ENCODE measurements at places on chromosomes 11 and 22.

GRCh38 chr22:44386386-44387035 is 73.8 kb upstream of the SHISAL1 start:
- DNase-seq = no peak

GRCh38 chr22:41367039-41367679 is 14.6 kb upstream of the TEF start:
- peak; percentile 89 for DNase-seq

DNA sequence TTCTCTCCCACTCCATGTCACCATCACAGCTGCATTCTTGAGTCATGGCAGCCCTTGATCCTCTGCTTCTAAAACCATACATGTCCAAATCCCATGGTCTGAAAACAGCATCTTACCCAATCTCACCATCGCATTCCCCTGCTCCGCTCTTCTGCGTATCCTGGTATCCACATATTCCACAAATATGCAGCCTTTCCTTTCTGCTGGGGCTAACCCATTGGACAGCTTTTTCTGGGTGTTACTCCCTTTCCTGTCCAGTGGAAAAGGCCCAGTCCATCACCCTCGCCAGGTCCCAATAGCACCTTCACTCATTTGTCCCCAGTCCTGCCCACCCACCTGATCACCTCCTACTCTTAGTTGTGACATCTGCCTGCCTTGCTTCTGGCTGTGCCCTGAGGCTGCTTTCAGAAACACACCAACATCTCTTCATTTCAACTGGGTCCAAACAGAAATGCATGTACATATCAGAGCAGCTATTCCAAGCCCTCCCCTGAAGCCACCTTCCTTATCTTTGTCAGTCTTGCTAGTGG is 237.6 kb upstream of the TBCEL start:
- no peak for DNase-seq

DNA sequence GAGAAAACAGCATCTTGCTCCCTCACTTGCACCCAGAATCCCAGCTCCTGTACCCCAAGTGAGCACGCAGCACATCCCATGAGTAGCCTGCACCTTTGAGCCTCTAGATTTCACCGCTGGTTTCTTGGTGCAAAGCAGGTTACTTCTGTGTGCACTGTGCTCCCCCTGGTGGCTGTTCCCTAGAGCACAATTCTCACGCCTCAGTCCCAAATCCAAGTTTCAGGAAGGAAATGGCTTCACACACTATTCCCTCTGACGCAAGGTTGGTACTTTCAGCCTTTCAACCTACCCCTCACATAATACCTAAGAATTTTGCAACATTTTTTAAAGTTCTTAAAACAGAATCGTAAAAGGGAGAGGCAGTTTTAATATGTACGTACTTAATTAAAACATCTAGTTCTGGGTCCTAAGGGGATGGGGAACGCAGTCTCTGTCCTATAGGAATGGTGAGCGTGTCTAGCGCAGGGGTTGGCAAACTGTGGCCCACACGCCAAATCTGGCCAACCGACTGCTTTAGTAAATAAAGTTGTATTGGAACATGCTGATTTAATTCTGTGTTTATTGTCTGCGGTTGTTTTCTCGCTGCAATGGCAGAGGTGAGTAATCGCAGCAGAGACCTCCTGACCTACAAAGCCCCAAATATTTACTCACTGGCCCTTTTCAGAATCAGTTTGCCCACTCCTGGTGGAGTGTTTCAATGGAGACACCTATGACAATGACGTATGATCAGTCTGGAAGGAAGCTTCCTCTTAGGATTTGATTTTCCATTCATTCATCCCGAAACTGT is 27.5 kb downstream of the DHCR7 start:
- DNase-seq = peak; percentile 9

GRCh38 chr11:118099838-118100556 is 13.2 kb upstream of the SMIM35 start:
- no peak for DNase-seq

GRCh38 chr11:78564490-78565467 is 9.9 kb downstream of the NARS2 start:
- no peak for DNase-seq

DNA sequence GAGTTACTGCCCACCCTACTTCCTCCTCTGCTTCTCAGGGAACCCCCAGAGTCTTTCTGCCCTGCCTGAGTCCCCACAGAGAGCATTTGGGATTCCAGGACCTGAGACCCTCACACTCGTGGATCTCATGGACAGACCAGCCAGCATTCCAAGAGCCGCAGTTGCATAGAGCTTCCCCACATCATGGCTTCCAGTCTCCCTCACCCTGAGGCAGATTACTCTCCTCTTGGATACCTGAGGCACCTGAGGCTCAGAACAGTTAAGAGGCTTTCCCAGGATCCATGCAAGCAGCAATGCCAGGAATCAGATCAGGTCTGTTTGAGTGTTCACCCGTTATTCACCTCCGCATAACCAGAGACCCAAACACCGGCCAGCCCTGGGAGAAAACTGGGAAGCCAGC is 102.2 kb downstream of the TRIM29 start:
- no peak for DNase-seq

DNA sequence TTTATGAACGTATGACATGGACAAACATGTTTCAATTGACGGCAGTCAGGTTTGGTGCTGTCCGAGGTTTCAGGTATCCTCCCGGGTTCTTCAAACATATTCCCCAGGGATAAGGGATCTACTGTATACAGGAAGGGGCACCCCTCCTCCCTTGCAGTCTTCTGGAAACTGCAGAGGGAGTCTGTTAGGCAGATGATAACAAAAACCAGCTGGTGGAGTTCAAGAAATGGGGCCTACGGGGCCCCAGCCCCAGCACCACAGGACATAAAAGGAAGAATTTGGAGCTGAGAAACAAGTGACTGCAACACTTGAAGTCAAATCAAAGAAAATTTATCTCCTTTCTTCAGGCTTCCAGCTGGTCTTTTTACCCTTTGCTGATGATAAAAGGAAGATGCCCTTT is 32.1 kb downstream of the SNU13 start:
- DNase-seq = no peak

DNA sequence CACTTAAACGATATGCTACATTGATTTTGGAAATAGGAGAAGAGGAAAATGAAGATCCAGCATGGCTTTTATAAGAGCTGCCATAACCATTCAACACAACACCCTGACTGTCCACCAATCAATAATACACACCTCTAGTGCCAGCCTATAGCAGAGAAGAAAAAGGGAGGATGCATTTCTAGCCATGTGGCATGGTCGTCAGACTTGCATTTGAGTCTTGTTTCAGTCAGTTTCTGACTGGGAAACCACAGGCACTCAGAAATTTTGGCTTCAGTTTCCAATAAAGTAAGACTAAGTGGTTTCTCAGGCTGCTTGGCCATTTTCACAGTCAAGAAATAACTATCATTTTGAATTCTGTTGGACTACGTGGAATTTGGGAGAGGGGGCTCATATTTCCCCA is 523.5 kb upstream of the LRRC4C start:
- DNase-seq = no peak

DNA sequence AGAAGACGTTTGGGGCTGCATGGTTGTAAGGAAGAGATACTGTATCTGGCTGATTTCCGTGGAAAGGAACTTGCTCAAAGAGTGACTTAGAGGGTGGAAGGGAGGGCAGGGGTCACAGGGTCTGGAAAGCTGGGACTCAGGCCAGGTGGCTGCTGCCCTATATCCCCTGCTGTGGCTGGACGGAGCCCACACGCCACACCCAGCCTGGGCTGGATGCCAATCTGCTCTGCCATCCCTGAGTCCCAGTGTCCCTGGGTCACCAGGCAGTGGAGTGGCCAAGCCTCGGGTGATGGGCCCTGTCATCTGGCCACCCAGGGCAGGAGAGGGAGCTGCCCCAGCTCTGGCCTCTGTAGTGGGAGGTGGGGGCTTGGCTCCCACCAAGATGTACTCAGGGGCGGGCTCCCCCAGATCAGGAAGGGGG is 26.5 kb upstream of the KRTAP5-7 start:
- no peak for DNase-seq

GRCh38 chr22:46087816-46088277 is 62.5 kb upstream of the PPARA start:
- peak; percentile 90 for DNase-seq

DNA sequence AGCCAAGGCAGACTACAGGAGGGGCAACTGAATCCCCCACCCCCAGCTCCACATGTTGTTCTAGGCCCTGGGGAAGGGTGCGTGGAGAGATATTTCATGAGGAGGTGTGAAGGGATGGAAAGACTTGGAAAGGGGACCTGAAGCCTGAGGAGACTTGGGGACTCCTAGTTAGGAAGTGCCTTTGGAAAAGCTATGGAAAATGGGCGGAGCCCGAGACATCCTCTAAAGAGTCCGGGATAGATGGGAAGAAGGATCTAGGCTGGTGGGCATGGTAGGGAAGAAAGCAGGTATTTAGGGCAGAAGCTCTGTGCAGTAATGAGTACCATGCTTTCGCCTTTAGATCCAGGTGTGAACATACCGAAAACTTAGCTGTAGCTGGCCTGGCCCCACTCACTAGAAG is 15.0 kb upstream of the CYP2R1 start:
- no peak for DNase-seq

DNA sequence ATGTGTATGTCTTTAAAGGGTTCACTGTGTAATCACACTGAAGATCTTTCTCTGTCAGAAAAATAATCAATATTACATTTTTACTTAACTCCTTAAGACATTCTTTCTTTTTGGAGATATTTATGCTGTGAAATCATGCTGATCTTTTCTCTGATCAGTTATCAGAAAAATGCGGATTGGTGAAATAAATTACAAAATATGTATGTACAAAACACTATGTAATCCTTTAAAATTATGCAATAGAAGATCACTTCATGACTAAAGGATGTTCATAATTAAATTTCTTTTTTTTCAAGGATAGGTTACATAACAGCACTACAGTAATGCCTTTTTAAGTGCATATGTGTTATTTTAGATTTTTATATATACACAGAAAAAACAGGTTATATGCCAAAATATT is 24.7 kb downstream of the BTBD10 start:
- DNase-seq = no peak

DNA sequence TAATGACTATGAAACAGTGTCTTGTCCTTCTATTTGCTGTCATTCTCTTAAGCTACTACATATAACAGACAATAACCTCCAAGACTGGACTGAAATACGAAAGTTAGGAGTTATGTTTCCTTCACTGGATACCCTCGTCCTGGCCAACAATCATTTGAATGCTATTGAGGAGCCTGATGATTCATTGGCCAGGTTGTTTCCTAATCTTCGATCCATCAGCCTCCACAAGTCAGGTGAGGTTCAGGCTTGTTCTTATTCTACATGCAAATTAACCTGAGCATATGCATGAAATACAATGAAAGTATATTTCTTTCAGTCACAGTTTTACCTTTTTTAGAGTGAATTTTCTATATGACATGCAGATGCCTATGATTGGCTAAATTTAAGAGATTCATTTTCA is 31.2 kb downstream of the TBCEL start:
- DNase-seq = no peak

DNA sequence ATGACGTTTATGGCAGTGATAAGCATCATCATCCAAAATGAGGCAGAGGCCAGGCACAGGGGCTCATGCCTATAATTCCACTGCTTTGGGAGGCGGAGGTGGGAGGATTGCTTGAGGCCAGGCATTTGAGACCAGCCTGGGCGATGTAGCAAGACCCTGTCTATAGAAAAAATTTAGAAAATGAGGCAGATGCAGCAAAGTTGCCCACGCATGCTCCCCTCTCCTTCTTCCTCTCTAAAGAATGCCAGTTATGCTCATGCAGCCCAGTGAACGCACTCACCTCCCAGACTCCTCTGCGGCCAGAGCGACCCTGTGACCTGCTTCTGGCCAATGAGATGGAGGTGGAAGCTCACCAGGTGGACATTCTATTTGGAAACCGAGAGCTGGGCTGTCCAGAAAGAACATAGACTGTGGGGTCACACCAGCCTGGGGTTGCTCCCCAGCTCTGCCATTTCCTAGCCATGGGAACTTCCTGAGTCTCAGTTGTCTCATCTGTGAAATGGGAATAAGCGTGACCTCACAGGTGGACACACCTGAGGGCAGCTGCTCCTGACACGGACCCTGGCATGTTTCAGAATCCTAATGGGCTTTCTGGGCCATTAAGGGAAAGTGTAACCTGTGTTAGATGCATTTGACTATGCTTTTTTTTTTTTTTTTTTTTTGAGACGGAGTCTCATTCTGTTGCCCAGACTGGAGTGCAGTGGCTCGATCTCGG is 44.9 kb downstream of the MCM5 start:
- DNase-seq = no peak

DNA sequence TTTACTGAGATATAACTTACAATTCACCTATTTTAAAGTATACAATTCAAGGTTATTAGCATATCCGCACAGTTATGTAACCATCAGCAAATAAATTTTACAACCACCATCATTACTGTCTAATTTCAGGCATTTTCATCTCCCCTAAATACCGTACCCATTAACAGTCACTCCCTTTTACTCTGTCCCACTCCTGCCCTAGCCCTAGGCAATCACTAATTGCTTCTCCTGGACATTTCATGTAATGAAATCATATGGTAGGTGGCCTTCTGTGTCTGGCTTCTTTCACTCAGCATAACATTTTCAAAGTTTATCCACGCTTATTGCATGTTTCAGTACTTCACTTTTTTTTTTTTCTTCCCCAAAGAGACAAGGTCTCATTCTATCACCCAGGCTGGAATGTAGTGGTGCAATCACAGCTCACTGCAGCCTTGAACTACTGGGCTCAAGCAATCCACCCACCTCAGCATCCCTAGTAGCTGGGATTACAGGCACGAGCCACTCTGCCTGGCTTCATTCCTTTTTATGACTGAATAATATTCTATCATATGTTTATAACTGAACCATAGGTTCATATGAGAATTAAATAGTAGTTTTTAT is 61.4 kb upstream of the CHRM4 start:
- no peak for DNase-seq

GRCh38 chr11:1071571-1072115 is 3.0 kb upstream of the MUC2 start:
- DNase-seq = no peak

DNA sequence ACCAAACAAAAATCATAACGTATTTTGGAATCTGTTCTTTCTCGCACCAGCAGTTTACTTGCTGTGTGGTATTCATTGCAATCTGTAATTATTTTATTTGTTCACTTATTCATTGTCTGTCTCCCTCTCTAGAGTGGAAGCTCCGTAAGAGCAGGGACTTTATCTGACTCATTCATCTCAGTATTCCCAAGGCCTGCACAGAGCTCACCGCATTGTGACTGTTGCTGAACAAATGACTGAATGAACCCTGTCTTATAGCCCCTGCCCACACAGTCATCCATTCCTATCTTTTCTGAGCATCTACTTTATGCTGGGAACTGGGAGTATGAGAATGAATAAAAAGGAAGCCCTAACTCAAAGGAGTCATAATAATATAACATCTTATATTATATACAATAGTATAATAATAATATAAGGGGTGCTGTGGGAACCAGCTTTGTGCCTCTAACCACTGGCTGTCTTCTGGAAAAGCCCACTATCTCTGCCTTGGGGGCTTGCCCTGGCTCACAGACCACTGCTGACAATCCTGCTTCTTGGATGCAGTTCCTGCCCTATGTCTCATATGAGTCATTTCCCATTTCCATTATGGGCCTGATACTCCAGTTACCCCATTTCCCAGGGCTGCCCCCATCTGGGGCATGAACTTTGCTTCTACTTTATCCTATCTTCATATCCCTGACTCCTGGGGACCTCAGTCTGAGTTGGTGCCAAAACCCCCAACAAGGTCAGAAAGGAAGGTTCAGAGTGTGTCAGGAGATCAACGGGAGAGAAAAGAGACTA is 11.0 kb downstream of the XRRA1 start:
- no peak for DNase-seq

All from stromal cell of bone marrow (primary cell).